ENCODE measurements at places on chromosomes 5 and 9.
A peak's percentile ranks its signal among the peaks of the same experiment; 100 is the strongest.

DNA sequence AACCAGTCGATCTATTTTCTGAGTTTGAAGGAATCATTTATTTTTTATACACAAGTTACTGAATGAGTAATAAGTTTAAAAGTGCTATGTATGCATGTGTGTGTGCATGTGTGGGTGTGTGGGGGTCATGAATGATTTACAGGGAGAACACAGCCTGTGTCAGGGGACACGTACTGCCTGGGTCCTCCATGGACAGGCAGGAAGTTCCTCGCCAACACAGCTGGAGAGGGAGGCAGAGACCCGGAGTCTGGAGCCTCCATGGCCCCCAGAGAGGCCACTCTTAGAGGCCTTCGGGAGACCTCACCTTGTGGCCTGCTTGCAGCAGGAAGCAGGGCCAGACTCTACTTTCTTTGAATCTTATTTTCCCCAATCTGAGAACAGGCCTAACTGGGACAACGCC, 144.7 kb downstream of the GABBR2 start:
- no peak for DNase-seq

- no peak for DNase-seq
These were observed 39.0 kb downstream of the RGS3 start for GRCh38 chr9:113502427-113503034.

- DNase-seq: no peak
These were observed 35.9 kb downstream of the SPZ1 start for GRCh38 chr5:80355686-80356085.

DNA sequence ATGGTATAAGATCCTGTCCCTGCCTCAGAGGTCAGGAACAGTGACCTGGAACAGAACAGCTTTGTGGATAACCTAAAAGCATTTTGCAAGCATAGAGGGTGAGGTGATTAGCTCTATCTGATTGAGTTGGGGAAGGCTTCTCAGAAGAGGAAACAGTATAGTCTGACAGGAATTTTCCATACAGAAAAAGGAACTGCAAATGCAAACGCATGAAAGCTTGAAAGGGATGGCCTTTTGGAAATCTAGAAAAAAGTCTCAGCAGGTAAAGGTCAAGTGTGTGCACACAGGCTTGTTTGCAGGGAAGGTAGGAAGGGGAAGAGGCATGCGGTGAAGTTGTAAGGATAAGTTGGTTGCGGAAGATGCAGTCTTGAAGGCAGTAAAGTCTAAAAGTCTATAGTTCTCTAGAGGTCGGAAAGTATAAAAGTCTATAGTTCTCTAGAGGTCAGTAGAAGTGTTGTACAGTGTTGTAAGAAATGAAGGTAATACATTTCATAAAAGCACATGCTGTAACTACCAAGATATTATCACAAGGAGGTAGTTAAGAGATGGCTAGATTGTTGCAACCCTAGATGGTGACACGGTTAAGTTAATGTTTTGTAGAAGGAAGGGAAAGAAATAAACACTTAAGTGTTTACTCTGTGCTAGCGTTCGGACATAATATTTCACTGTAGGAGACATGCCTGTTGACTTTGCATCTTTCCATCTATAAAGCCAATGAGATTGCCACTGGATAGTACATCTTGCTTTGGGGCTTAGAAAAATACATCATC, 16.7 kb upstream of the HSPB3 start:
- no peak for DNase-seq

DNA sequence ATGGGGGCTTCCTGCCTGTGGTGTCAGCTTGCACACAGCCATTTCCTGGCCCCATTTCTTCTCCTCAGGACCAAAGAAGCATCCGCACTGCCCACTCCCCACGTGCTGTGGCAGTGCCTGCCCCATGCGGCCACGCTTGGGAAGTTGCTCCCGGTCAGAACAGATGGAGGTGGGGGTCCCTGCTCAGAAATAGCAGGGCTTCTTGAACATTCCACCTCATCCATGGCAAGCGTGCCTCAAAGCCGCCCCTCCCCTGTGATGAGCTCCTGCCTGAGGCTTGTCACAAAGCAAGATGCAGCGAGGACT, 238.2 kb downstream of the SYK start:
- no peak for DNase-seq

- DNase-seq: peak; percentile 33
These were observed 85.2 kb downstream of the ARSB start for GRCh38 chr5:78899922-78900362.

Data from SHP77 treated with DMSO at 0.1 percent for 48 hours (cell line).